ELR (cell line): ENCODE measurements at places on chromosomes 16 and 17.

DNA sequence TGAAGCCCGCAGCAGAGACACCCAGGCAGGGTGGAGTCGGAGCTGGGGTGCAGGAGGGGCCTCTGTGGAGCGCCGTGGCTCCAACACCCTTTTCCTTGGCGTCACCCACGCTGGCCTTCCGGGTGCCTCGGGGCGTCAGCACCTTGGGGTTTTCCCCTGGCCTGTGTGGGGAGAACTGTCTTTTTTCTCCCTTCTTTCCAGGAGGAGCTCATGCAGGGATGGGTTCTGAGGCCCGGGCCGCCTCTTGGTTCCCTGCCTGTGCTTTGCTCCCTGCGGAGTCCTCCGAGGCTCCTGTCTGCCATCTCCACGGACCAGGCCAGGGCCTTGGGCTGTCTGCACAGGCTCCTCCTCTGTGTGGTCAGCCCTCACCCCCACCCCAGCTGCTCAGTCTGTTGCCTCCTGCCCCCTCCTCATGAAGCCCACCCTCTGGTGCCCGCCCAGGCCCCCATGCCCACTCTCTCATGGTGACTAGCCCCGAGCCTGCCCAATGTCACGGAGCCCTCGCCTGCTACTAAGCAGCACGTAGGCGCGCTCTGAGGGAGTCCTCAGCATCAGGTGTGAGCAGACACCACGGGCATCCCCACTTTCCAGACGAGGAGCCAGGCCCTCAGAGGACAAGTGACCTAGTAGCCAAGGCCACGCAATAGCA, 5.0 kb downstream of the KATNB1 start:
- no peak for DNase-seq

- peak; percentile 86 for DNase-seq
These were observed 1.1 kb downstream of the KATNB1 start for GRCh38 chr16:57736419-57737351.

GRCh38 chr17:72619976-72620650, 472.4 kb downstream of the SLC39A11 start:
- no peak for DNase-seq

DNA sequence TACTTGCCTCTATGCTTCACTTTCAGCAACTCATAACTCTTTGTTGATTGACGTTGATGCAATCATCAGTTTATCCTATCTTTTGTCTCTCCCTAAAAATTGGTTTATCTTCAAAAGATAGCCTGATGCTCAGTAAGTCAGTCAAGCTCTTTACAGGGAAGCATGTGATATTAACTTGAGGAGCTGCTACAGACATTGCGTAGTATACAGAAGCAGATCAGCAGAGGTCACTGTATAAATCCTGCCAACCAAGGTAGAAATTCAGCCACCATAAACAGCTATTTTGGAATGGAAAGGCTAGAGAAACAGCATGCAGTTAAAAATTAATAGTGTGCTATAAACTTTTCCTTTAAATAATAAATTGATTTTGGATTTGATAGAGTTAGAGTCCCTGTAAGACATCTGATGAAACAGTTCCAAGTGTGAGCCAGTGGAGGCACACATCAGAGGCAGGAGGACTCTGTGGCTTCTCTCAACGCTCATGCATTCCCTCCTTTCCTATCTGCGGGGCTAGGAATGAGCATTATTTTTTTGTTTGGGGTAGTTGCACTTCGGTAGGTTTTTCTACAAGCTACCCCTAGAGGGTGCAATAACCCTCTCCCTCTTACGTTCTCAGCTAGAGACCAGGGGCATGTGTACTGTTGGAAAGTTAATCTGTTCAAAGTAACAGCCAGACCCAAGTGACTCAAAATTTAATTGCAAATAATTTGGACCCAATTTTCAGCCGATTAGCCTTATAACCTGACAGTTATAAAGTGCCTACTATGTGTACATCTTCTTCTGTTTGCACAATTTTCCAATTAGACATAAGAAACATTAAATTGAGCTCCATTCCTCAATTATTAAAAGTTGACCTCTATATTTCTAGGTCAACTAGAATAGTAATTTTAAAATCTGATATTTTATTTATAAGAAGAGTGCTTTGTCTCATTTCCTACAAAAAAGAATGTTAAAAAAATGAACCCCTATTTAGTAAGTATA, 647.7 kb upstream of the SOX9 start:
- peak; percentile 82 for DNase-seq

GRCh38 chr17:55533608-55534007, 22.4 kb upstream of the SMIM36 start:
- no peak for DNase-seq

DNA sequence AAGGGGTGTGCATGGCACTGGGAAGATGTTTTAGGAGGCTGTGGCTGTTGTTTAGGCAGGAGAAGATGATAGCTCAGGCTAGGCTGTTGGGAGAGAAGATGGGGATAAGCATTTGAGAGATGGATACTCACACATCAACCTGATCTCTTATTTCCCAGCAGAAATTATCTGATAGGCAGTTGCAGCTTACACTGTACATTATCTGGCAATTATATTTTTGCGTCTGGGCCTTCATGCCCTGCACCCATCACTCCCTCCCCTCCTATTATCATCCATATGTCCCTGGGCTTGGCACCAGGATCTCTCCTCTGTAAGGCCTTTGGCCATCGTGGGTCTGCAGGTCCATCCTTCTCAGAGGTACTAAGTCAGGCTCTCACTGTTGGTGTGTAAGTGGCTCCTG, 401.0 kb upstream of the EEF2KMT start:
- DNase-seq = no peak

- DNase-seq = no peak
These were observed 6.2 kb downstream of the STXBP4 start for GRCh38 chr17:54974759-54975158.

GRCh38 chr16:52783616-52784015, 236.7 kb upstream of the TOX3 start:
- DNase-seq = no peak

DNA sequence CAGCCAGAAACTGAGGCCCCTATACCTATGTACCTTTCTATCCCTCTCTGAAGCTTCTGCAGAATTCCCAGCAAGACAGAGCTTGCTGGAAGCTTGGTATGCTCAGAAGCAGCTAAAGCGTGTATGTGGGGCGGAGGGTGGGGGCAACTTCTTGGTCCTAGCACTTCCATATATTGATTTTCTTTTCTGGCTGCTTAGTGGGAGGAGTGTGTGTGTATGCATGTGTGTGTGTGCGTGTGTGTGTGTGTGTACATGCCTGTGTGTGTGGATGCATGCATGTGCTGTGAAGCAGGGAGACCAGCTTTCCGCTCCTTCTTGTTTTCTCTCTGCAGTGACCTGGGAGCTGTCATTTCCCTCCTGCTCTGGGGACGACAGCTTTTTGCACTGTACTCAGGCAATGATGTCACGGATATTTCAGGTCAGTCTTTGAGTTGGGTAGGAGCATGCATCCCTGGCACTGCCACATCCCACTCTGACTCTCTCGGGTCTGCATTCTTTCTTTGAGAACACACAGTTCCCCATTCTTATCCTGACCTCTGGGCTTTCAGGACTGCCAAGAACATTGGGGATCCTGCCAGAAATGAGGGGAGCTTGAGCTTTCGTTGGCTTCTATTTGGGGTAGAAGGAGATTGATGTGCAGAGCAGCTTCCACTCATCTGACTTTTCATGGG, 10.7 kb downstream of the HPR start:
- no peak for DNase-seq

DNA sequence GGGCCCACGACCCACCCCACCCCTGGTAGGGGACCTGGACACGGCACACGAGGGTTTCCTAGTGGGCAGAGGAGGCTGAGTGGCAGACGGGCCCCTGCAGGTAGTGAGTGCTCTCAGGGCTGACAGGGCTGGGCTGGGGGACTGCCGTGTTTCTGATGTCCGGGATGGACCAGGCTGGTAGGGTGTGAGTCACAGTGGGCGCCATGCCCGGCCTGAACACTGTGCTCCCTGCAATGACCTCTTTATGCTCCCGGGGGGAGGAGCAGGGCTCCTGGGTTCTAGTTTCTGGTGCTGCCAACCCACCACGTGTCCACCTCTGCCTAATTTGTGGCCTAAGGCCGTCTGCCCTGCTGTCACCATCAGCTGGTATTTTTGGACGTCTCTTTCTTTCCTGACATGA, 26.3 kb downstream of the ARHGAP23 start:
- peak; percentile 83 for DNase-seq

DNA sequence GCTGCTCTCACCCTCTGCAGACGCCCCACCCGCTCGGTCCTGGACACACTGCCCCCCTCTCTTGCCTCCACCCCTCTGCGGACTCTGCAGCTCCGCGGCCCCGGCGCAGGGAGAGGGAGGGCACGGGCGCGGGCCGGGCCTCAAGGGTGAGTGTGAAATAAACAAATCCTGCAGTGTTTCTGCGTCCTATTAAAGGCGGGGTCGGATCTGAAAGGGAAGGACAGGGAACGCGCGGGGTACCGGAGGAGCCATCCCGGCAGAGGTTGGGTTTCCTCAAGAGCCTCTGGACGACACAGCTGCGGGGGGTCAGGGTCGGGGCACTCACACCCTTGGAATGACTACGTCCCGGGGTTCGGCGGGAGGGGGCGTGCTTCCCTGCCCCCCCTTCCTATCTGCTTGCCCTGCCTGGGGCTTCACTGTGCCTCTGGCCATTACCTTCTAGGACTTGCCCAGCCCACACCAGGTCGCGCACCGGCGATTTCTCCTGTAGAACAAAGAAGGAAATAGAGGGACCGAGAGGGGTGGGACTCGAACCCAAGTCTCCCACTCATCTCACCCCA, 466 bp upstream of the HSF4 start:
- DNase-seq = peak; percentile 42

DNA sequence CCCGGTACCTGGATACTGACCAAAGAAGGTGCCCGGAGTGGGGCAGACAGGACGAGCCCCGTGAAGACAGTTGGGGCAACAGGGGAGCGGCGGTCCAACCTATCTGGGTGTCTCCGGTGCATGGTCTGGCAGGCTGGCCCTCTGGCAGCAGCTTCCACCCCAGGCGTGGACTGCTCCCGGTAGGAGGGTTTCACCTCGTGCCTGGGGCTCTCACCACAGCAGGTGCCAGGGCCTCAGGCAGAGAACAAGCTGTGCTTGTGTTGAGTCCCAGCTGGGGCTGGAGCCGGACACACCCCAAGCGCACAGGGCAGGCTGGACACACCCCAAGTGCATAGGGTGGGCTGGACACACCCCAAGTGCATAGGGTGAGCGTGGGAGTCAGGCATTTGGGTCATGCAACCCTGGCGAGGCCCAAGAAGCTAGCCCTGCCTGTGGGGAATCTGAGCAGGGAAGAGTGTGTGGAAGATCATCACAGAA, 1.5 kb upstream of the FBXL16 start:
- no peak for DNase-seq

DNA sequence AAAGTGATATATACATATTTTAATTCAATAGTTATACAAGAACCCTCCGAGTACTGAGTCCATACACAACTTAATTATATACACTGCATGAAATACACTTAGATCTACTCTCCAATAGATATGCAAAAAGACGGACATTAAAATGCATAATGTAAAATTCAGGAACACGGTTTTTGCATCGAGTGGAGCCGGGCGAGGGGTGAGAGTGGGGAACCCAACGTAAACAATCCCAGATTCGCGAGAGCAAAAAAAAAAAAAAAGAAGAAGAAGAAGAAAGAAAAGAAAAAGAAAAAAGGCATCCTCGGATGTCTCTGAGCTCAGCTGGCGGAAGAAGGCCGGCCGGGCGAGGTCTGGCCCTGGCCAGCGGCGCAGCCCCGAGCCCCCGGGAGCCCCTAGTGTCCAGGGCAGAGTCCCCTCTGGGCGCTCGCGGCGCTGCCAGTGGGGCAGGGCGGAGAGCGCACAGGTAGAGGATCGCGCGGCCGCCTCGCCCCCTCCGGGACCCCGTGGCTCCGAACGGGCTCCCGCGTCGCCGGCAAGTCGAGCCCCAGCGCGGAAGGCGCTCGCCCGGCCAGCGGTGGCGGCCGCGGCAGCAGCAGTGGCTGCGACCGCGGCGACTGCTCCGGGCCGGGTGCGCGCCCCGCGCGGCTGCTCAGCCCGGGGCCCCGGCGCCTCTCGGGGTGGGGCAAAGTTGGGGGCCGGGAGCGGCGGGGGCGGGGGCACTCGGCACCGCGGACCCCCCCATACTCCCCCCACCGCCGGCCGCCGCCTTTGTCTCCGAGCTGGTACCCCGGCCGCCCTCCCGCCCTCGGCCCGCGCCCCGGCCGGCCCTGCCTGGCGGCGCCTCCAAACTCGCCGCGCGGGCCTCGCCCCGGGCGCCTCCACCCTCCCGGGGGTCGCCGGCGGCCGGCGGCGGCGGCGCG, 9.6 kb upstream of the ZFHX3 start:
- DNase-seq = peak; percentile 53

- DNase-seq = no peak
These were observed 129.5 kb upstream of the SDK2 start for GRCh38 chr17:73773702-73774101.

GRCh38 chr16:86398622-86399021, 111.7 kb upstream of the FOXF1 start:
- peak; percentile 75 for DNase-seq

DNA sequence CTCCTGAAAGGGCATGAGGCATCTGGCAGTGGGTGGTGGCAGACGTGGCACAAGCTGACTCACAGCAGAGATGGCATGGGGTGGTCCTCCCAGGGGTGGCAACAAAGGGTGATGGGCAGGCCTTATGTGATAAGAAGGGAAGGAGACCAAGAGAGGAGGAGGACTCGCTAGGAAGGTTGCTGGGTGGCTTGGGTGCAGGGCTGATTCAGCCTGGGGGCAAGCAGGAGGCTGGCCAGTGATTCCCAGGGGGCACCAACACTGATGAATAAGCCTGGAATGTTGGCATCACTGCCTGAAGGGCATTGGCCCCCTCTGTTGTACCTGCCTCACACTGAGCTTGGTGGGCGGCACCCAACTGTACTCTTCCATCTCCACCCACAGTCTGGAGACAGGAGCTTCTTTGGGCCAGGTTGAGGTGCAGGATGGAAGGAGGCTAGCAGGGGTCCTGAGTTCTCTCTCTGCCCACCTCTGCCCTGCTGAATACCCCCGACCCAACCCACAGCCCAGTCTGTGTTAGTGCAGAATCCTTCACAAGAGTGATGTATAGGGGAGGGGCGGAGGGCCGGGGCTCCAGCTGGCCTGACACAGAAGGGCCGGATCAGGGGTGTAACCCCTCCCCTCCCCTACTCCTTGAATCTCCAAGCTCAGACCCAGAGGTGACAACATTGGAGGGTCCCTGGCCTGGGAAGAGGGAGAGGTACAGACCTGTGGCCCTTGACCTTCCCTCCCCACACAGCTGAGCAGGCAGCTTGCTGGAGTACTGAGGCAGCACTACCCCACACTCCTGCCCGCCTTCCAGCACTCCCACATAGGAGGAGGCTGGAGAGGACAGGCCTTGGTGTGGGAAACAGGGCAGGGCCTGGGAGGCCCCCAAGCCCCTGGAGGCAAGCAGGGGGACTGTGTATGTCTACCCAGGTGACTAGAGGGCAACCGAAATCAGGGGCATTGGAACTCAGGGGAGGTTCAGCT, 2.6 kb downstream of the STAC2 start:
- no peak for DNase-seq

- DNase-seq = peak; percentile 87
These were observed 245.7 kb downstream of the FOXL1 start for GRCh38 chr16:86823888-86824671.
